Cardiac fibroblast (primary cell): ENCODE measurements at places on chromosomes 4 and X.
A peak's percentile ranks its signal among the peaks of the same experiment; 100 is the strongest.

GRCh38 chr4:56215141-56215783 is 172.0 kb downstream of the AASDH start:
- no peak for DNase-seq

DNA sequence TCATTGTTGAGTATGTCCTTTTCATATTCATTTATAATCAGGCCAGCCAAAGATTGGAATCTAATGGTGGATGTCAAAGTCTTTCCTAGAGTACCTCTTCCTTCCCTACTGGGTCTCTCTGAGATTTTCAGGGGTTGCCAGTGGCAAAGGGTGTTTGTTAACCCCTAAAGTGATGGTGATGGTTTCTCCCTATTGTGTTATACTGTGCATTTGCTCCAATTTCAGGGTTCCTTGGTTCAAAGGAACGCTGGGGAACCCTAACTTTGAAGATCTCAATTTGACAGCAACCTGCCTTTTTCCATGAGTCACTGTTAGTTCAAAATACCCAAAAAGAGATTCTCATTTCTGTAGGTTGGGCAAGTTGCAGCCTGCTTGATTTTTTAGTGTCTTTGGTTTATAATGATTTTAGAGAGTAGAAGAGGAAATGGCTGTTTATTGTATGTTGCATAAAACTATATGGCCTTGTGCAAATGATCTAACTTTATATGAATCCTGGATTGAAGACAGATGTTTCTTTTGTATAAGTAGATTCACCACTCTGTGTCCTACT is 23.0 kb downstream of the GAB1 start:
- DNase-seq, result no peak

DNA sequence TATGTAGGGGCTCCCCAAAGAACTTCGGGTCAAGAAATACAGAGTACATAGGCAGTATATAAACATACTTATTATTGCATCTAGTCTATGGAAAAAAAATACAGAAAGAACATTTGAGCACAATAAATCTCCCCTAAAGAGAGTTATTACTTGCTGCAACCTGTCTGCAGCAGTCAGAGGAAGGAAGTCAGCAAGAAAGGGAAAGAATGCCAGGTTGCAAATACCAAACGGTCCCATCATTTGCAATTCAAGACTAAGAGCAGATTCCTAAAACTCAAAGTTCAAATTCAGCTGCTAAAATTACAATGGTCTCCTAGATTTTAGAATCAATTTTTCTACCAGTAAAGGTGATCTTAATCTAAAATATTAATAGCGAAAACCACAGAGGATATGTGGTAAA is 236.2 kb upstream of the NUDT6 start:
- no peak for DNase-seq

GRCh38 chr4:148079961-148080360 is 348.1 kb downstream of the ARHGAP10 start:
- no peak for DNase-seq

DNA sequence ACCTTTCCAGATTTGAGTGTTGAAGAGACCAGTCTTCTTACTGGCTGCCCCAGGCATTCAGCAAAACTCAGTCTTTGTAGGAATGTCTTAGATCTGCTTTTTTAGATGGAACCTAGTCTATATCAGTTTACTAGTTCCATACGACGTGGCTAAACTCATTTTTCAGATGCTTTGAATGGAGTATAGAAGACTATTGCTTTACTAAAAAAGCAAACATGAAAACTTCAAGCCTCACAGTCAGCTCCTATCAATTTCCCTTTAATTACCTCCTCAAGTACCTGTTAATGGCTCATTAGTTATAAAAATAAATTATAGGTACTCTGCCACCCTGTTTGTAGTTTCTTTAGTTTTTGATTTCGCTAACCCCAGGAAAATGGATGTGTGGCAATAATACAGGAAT is 63.0 kb upstream of the STOX2 start:
- DNase-seq, result no peak

GRCh38 chr4:15322006-15322405 is 105.8 kb upstream of the C1QTNF7 start:
- DNase-seq, result no peak

GRCh38 chr4:10554694-10555093 is 97.5 kb upstream of the ZNF518B start:
- DNase-seq, result peak; percentile 84

DNA sequence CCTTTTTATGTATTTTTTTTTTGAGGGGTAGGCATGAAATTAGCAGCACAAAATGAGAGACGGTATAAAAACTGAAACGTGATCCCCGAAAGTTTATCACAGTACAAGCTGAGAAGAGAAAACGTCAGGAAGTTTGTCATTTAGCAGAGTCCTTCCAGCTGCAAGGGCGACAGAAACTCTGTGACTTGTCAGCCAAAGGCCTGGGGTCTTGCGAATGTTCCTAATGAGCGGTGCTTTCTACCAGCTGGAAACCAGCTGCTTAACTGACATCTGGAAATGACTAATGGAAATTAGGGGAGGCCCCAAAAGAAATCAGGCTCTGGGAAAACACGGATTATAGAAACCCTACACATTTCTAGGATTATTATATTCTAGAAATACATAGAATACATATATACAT is 66.5 kb downstream of the CHRNA9 start:
- peak; percentile 11 for DNase-seq

DNA sequence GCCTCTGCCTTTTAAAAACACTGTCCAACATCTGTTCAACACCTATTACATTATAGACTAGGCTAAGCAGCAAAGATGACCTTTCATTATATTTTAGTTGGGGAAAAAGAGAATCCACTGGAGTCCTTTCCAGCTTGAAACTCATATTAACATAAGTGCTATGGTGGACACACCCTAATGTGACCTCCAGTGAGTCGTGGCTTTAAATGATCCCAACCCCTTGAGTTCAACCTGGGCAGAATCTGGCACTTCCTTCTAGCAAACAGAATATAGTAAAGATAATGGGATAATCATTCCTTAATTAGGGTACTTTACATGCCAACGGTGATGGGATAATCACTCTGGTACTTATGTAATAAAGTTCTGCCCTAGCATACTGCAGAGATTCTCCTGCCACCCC is 162.6 kb downstream of the MAB21L2 start:
- no peak for DNase-seq

GRCh38 chr4:95013236-95013635 is 255.5 kb downstream of the BMPR1B start:
- DNase-seq, result no peak

DNA sequence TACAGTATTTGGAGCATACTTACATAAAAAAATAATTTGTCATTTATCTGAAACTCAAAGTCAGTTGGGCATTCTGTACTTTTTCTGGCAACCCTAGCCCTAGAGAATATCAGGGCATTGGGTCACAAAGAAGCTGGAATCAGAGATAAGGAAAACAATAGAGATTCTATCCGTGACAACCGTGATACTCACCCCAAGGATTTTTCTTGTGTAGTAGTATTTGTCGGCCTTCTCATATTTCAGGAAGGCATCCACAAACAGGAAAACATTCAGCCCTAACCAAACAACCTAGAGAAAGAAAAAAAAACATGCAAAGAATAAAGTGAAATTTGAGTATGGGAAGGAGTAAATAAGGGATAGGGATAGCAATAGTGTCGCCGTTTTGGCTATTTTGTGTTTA is 3.6 kb downstream of the NOX1 start:
- no peak for DNase-seq

DNA sequence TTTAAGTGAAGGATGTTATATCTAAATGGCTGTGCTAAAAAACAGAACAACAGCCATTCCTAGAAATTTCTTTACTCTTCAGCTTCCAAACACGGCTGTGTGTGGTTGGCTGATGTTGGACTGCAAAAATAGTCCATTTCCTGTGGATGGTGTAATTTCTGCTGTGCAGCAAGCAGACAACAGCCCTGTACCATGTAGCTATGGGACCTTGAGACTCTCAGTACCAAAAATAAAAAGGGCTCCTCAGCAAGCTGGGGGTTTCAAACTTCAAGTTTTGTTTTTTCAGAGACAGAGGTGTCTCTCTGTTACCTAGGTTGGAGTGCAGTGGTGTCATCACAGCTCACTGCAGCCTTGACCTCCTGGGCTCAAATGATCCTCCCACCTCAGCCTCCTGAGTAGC is 18.1 kb downstream of the CD40LG start:
- DNase-seq, result no peak

- DNase-seq, result no peak
Observed at GRCh38 chr4:170093973-170094535, 4.3 kb upstream of the AADAT start.

DNA sequence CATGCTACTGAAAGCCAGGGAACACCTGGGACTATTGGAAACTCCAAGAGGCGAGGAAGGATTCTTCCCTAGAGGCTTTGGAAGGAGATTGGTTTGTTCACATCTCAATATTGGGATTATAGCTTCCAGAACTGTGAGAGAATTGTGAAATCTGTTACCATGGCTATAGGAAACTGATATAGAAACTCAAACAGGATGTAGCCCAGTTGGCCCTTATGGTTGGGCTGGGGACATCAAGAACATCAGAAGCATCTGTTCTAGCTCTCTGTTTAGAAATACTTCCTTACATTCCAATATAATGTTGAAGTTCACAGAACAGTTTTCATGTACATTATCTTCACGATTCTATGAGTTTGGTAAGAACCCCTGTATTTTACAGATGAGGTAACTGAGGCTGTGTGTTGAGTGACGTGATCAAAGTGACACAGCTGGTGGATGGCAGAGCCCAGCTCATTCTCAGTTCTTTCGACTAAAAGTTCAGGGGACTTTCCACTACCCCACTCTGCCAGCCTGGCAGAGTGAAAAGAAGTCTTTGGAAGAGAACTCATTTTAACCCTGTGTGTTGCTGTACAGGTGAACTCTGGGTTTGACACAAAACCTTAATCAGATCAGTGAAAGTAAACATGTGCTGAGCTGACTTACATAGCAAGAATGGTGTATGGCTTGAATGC is 183.0 kb downstream of the GBA3 start:
- no peak for DNase-seq
